ENCODE measurements at places on chromosomes 6 and 20. TPM values are rescaled to one million over a fixed set of nuclear protein-coding genes. Genes with fewer than 3 reads are reported as not detected.

DNA sequence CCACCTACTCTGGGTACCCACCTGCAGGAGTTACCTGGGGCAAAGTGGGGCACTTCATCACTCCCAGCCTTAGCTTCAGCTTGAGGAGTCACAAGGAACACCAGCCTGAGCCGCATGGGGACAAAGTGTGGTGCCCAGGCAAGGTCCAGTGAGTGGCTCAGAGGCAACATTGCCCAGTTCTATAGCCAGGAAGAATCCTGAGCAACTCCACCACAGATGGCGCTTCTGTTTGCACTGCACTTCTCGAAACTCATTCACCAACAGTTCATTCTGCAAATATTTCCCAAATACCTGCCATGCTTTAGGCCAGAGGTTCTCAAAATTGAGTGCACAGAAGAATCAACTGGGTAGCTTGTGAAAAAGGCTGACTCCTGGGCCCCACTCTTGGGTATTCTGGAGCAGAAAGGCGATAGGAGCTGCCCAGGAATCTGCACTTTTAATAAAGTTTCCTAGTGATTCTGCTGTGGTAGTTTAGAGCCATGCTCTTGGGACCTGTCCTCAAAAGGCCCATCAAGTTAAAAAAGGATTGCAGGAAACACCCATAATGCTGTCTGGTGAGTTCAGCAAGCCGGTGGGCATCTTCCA is 83.1 kb downstream of the VEGFA start:
- no peak overlapping the region for H3K27ac ChIP-seq
- no peaks in the 10 kb centered on the region for H3K27me3 ChIP-seq
- H3K4me1 ChIP-seq = peaks cover 9% of the 10 kb centered on the region
- no peaks in the 10 kb centered on the region for H3K36me3 ChIP-seq

GRCh38 chr6:76014626-76015530 is 57.6 kb downstream of the IMPG1 start:
- H3K27ac ChIP-seq = no peak overlapping the region
- H3K36me3 ChIP-seq = no peaks in the 10 kb centered on the region
- H3K4me1 ChIP-seq = no peaks in the 10 kb centered on the region
- no peak overlapping the region for H3K4me3 ChIP-seq
- no peak for DNase-seq
- H3K27me3 ChIP-seq = no peaks in the 10 kb centered on the region

GRCh38 chr20:13492001-13492481 is 146.7 kb downstream of the TASP1 start:
- H3K4me1 ChIP-seq = peaks cover 30% of the 10 kb centered on the region
- no peaks in the 10 kb centered on the region for H3K36me3 ChIP-seq
- no peaks in the 10 kb centered on the region for H3K27me3 ChIP-seq

Gene HLA-DRB5
- total RNA-seq = 4.7 TPM

Gene KIFC1
- 27.5 TPM for total RNA-seq

Gene PRICKLE4
- 10.1 TPM for total RNA-seq

Data from vagina (tissue), 2 donors.